ENCODE measurements at places on chromosomes 12 and 14.

DNA sequence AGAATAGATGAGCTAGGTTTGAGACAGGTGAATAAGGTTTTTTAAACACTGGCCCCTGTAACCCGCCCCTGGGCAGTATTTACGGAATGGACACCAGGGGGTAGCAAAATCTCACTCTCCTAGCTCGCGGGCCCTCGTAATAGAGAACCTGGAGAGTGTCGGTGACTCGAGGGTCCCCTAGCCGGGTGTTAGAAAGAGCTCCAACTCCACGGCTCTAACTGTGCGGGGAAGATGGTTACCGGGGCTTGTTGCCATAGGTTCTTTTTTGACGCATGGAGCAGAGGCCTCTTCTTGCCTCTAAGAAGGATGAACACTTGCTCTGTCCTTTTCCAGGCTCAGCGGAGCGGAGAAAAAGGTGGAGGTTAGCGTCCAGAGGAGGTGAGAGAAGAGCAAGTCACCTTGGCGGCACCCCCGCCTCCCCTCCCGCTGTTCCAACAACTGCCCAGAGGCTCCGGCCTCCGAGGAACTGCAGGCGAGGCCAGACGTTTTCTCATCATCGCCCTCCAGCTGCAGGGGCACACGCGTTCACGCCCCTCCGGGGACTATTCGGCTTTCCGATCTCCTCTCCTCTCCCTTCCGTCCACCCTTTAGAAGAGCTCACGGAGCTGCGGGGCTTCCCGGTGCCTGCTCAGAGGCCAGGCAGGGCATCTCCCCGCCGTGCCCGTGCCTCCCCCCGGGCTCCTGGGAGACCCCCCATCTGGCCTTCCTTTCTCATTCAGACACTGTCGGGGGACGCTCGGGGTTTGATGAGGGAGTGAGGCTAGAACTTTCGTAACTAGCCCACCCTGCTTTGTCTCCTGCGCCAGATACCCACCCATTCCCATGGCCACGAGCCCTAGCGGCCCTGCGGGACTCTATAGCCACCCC is 1.4 kb upstream of the ARHGEF40 start:
- DNase-seq = peak; percentile 67

DNA sequence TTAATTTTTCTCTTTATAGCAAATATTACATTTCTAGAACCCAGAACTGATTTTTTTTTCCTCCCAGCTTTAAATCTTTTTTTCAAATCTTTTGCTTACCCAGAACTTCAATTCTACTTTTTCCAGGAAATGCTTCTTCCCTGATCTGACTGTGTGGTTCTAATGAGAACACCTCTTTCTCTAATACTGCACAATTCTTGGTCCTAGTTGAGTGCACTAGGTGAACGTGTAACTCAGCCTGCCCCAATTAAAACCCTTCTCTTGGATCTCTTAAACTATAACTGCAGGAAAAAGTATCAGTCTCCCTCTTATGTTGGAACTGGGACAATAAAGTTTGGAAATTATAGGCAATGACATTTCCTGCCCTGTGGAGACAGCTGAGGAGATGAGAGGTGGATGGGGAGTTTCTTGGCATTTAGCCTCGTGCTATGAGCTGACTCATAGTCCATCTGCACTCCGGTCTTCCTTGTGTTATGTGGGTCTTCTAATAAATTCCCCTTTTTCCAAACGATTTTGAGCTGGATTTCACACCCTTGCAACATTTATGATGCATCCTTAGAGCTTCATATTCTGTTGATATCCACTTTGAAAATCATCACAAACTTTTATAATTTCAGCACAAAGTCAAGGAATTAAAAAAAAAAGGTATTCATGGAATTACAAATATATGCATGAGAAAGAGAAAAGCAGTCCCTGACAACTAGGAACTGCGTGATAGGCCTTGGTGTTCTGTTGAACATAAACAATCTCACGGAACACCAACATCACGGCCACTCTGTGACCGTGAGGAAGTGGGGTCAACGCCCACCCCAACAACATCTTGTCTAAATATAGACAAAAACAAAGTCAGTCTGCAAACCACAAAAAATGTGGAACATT is 52.4 kb downstream of the BRMS1L start:
- no peak for DNase-seq

DNA sequence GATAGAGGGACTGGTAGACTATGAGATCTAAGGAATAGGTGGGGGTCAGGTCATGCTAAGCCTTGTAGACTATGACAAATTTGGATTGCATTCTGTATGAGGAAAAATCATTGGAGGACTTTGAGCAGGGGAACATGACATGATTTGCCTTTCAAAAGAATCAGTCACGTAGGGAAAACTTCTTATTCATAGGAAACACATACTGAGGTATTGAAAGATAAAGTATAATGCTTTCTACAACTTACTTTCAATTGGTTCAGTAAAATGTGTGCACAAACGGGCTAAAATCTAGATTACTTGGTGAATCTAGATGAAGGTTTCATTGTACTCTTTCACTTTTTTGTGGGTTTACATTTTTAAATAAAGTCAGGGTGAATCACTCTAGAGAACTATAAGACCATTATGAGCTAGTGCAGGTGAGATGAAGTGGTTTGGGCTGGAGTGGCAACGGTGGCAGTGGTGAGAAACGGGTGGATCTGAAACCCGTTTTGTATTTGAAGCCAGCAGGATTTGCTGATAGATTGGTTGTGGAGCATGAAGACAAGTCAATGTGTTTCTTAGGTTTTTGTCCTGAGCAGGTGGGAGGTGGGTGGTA is 6.7 kb downstream of the BBS10 start:
- no peak for DNase-seq

DNA sequence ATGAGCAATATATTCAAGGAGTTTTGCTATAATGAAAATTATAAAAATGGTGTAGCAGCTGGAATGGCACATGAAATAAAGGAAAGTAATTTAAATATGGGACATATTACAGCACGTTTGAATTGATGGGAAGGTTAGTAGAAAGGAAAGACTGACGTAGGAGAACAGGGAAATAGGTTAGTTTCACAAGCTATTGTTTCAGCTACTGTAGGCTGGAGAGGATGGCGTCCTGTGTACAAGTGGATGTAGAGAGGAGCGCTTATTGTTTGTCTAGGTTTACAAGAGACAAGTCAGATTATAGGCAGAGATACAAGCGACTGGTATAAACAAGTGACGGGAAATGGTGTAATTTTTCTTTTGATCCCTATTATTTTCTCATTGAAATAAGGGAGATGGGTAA is 431.2 kb upstream of the PDE3A start:
- DNase-seq = no peak

DNA sequence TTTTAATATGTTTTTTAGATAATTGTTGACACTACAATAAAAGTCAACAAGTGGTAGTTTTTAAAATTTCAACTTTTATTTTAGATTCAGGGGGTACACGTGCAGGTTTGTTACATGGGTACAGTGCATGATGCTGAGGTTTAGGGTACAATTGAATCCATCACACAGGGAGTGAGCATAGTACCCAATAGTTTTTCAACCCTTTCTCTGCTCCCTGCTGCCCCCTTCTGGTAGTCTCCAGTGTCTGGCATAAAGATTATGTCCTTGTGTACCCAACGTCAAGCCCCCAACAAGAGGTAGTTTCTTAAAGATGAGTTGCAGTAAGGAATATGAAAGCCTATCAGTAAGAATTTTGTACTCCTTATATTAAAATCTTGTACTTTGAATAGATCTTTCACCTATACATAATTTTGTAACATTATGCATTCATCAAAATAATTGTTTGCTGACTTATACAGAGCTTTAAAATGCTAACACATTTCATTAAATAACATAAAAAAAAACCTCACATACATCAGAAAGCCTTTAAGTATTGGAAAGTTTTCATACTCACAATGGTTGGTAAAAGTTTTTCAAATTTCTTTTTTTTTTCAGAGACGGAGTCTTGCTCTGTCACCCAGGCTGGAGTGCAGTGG is 5.4 kb upstream of the RALGAPA1 start:
- DNase-seq = no peak

DNA sequence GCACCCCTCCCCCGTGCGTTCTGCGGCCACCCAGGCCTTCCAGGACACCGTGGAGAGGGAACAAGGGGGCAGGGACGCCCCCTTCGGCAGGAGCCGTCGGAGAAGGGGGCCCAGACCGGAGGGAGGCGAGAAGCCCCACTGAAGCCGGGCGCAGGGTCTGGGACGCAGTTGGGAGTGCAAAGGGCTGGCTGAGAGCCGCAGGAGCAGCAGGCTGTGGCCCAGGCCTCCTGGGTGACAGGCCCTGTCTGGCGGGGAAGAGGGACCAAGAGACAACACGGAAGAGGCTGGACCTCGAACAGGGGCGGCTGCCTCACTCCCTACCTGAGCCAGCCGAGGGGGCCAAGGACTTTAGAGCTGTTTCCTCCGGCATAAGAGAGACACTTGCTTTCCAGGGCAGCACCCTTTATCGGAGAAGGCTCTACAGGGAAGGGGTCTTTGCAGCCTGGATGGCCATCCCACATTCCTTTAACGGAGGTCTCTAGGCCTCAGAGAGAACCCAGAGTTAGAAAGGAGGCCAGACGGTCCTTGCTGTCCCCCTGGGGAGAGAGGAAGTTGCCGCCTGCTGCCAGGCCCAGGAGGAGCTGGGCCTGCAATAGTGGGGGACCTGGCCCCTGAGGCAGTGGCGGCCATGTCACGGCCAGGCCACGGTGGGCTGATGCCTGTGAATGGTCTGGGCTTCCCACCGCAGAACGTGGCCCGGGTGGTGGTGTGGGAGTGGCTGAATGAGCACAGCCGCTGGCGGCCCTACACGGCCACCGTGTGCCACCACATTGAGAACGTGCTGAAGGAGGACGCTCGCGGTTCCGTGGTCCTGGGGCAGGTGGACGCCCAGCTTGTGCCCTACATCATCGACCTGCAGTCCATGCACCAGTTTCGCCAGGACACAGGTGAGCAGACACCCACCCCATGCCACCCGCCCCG is 1.3 kb downstream of the DTX1 start:
- DNase-seq = no peak

GRCh38 chr12:49905718-49906314 is 2.1 kb upstream of the FAIM2 start:
- peak; percentile 22 for DNase-seq

- DNase-seq = no peak
These were observed 86.3 kb downstream of the DCAF5 start for GRCh38 chr14:69066396-69067171.

- DNase-seq = no peak
These were observed 67.9 kb upstream of the PLXNC1 start for GRCh38 chr12:94080341-94081009.

DNA sequence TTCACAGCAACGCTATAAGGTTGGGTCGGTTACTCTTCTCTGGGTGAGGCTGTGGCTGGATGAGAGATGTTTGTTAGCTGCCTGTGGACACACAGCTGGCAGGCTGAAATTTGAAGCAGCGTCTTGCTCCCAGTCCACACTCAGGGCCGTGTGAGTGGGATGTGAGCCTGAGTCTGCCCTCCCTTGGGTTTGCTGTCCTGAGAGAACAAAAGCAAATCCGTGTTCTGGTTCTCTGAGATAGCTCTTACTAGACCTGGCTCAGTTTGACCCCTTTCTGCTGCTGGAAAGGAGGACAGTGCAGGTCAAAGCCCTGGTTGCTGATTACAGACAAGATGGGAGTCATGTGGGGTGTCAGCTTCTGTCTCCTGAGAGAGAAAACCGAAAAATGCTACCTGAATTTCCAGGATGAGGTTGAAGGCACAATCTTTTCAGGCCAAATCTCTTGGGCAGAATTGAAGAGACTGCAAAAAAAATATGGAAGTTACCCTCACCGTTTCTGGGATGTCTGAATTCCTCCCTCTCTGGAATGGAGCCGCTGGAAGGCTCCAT is 270.8 kb downstream of the ZFP36L1 start:
- DNase-seq = no peak

- no peak for DNase-seq
These were observed 259.3 kb upstream of the BTG1 start for GRCh38 chr12:92404921-92405320.

DNA sequence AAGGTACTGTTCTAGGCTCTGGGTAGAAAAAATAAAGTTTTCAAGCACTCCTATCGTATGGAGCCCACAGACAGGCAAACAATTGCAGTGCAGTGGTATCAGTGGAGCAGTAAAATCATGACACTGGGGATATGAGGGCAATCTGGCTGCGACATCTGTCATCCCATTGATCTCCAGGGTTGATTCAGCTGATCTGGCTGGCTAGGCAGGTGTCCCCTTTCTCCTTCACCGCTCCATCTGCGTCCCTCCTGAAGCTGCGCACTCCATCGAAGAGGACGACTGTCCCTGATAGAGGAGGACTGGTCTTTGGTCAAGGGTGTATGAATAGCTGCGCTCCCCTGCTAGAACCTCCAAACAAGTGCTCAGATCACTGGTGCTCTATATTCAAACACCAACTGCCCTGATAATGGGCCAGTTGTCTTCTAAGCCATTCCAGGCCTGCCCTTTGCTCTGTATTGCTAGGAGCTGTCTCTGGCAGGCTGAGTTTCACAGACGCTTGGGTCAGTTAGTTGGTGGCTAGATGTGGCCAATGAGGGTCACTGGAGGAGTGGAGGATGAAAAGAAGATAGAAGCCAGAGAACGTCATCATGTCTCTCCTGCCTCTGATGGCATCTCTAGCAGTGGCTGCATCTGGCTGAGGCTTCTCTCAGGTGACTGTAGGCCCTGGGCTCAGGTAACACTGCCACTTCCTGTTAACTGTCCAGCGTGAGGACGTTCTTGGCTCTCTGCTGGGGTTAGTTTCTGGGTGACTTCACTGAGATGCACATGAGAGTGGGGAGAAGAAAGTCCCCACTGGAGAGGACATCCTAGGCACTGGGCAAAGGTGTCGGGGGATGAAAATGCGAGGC is 205.0 kb upstream of the FOXN3 start:
- DNase-seq = no peak

GRCh38 chr14:61322011-61322798 is 826 bp downstream of the PRKCH start:
- DNase-seq = peak; percentile 81

- no peak for DNase-seq
These were observed 17.8 kb downstream of the CCDC85C start for GRCh38 chr14:99586054-99586760.

DNA sequence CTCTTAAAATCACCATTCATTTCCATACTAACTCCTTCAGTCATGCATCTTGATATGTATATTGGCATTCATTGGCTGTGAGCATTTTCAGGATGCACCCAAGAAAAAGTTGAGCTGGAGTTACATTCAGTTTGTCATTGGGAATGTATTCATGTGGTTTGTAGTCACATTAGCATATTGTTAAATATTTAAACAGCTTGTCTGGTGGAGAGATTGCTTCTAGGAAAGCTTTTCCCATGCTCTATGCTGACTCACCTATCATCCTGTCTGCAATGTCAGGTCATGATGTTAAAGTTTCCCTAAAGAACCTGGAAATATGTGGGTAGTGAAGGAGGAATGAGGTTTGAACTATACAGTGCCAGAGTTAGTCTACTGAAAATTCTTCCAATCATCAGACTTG is 583.6 kb downstream of the GALC start:
- no peak for DNase-seq

- DNase-seq = no peak
These were observed 1.4 kb downstream of the LRTM2 start for GRCh38 chr12:1821805-1822204.

GRCh38 chr12:96354844-96355534 is 45.2 kb downstream of the CDK17 start:
- DNase-seq = no peak

- DNase-seq = no peak
These were observed 81.2 kb downstream of the CHGA start for GRCh38 chr14:93003945-93004698.

Measured in lower lobe of right lung (tissue), 2 donors.